Muscle of arm (tissue), 14 donors: ENCODE measurements at places on chromosomes 2 and 18. TPM values are rescaled to one million over a fixed set of nuclear protein-coding genes. Genes with fewer than 3 reads are reported as not detected.
A peak's percentile ranks its signal among the peaks of the same experiment; 100 is the strongest.

Gene LIMS3
- polyA plus RNA-seq, result 6.8 TPM

- no peak for DNase-seq
These were observed 6.8 kb upstream of the SLC1A4 start for GRCh38 chr2:64982311-64982857.

Gene NT5C1B
- 0.22 TPM for polyA plus RNA-seq

DNA sequence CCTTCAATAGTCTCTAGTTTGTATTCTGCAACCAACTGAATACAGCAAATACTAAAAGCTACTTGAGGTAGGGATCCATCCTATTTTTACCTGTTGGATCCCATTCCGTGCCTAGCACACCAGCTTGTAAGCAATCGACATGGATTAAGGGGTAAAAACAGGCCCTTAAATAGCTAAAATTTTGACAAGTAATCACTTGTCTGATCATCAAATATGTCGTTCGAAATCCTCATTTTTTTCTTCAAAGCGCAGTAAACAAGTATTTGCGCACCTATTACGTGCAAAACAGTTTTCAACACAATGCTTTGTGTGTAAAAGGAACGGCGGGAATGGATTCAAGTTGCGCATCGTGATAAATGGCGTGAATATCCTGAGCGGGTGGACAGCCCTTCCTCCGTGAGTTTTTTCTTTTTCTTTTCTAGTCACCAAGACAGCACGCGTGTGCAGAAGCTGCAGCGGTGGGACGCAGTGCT lies 1.4 kb upstream of the ACVR2A start:
- no peak for DNase-seq

Gene RAB17
- 10.7 TPM for polyA plus RNA-seq

GRCh38 chr2:227006189-227006897 lies 157.7 kb downstream of the COL4A4 start:
- no peak for DNase-seq

DNA sequence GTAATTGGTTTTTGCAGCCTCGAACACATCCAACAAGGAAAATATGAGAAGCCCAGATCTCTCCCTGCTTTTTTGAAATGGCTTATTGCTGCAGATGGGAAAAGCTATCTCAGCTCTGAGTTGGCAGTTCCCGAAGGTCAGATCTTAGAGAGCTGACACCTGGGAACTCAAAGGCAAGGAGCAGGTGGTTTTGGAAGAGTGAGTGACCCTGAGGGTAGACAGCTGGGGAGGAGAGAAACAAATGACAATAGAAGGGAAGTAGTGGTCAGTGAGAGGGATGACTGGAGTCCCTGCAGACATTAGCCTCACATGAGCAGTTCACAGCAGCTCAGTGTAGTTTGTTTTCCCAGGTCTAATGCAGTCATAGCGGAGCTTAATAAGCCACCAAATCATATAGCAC lies 317.9 kb downstream of the STK39 start:
- DNase-seq, result no peak

- DNase-seq, result peak; percentile 78
These were observed 49.3 kb downstream of the GREB1 start for GRCh38 chr2:11582862-11583752.

Gene ANKRD36
- 5.8 TPM for polyA plus RNA-seq

DNA sequence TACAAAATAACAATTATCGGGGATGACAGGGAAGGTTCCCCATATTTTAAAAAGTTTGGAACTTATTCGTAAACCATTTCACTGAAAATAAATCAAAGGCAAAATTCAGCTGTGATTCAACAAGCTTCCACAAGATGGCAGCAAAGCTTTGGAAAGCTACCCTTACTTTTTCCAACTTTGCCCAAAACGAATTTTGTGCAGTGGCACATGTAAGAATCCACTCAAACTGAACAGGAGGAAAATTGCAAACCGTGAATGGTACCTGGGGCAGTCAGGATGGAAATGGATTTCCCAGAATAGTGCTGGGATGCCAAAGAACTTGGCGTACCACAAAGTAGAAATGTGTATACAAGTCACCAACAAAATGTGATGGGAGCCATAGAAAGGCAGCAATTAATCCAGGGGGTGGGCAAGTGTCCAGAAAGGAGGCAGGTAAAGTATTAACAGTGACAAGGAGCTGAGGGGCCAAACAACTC lies 10.7 kb downstream of the RPL31 start:
- DNase-seq, result peak; percentile 59

GRCh38 chr18:50624981-50625380 lies 65.1 kb downstream of the MAPK4 start:
- no peak for DNase-seq

GRCh38 chr2:33014268-33014667 lies 67.5 kb downstream of the LTBP1 start:
- DNase-seq, result no peak

DNA sequence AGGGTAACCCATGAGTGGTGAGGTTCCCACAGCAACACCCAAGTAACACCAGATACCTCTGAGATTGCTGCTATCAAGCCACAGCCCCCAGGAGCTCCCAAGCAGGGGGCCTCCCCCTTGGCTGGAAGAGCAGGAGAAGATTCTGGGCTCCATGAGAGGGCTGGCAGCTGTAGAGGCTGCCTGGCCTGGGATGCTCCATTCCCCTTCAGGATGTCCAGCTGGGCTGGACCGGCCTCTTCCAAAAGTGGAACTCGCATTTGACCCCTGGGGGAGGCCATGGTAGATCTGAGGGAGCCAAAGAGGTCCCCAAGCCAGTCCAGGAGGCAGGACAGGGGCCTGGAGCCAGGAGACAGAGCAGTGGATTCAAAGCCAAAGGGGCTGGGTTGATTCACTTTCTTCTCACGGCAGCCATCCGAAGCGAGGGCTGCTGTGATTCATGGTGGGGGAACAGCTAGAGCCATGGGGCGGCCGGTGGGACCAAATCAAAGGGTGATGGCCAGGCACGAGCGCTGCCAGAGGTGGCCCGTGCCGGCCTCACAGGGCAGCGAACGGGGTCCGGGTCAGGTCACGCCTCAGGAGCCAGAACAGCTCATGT lies 95.3 kb upstream of the ID2 start:
- DNase-seq, result peak; percentile 39

- no peak for DNase-seq
These were observed 537.7 kb upstream of the PKDCC start for GRCh38 chr2:41510108-41510507.

DNA sequence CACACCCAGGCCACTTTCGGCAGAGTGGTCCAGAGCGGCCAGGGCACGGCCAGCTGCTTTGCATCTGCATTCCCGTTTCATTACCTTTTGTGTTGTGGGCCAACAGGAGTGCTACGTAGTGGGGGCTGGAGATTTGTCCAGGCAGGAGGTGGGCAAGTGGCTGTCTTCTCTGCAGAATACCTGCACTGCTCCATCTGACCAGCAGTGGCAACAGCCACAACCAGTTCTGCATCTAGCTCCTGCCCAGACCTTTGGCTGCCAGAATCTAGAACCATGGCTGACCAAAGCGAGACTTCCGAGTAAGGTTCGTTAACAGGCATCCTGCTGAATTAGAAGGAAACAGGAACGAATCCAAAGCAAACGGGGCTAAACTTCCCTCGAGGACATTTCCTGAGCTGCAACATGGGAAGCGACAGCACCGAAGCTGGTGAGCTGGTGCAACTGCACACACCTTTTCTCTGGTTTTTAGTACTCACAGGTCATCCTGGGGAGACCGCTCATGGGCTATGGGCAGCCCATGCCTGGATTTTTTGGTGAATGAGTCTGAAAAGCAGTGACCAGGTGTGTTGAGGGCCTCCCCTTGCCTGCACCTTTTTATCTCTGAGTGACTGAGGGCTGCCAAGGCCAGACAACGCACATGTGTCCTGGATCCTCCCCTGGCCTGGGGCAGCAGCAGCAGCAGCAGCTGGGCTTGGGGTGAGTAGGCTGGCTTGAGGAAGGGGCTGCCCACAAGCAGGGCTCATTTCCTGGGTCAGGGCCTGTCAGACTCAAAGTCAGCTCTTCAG lies 10.5 kb downstream of the GDF7 start:
- no peak for DNase-seq

Gene TMEFF2
- 20.4 TPM for polyA plus RNA-seq

GRCh38 chr2:121570667-121571055 lies 40.0 kb downstream of the RNU4ATAC start:
- DNase-seq, result no peak

Gene LONRF2
- not detected for polyA plus RNA-seq

Gene STARD6
- not detected for polyA plus RNA-seq

DNA sequence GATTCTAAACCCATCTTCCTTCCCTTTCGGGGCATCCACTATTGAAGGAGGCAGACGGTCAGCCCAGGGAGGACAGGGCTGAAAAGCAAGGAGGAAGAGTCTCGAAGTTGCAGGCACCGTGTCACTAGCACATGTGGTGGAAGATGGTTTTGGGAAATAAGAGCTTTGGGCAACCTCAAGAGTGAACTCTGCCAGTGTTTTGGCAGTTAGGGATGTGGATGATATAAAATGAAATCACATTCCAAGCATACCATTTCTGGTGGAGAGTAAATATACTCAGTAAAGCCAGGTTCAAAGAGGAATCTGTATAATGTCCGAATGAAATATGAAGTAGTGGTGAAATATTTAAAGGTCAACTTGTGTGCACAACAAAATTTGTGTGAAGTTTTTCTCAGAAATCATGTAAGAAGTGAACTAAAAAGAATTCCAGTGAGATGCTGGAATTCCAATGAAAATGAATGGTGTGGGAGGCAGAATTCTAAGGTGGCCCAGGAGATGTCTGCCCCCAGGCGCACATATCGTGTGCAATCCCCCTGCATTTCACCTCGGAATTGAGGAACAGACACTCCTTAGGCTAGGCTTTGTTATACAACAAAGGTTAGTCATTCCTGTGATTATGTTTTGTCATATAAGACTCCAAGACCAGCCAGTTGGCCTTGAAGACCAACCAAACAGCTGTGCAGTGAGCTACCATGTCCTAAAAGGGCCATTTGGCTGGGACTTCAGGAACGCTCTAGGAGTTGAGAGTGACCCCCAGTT lies 147.1 kb downstream of the SH3BP4 start:
- DNase-seq, result no peak

Gene ALLC
- polyA plus RNA-seq, result 0.25 TPM

Gene FAM161A
- 9.3 TPM for polyA plus RNA-seq

Gene TRPM8
- not detected for polyA plus RNA-seq

- DNase-seq, result no peak
These were observed 347.4 kb upstream of the LRP1B start for GRCh38 chr2:142478206-142478605.

Gene ONECUT2
- not detected for polyA plus RNA-seq

Gene STPG4
- not detected for polyA plus RNA-seq

DNA sequence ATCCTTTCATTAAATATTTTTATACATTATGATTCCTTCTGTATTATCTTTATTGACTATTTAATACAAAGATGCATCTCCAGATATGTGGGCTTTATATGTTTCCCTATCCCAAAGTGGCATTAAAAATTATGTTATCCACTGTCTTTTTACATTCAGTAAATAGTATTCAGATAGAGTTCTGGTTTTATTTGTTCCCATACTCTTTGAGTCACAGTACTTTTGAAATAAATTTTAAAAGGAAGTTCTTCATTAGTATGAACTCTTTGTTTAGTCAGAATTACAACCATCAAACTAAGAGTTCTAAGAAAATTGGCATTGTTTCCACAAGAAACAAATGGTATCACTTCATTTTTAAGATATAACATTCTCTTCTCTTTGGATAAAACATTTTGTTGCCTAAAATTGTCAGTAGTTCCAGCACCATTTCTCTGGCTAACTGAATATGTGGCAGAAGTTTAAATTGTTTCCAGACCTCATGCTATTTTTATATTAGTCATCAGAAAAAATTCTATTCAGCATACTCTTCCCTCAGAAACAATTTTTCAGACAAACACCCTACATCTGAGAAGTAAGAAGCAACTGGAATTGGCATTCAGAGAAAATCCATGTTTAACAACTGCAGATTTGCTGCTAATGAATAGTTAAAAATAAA lies 88.5 kb upstream of the COL5A2 start:
- DNase-seq, result peak; percentile 63

DNA sequence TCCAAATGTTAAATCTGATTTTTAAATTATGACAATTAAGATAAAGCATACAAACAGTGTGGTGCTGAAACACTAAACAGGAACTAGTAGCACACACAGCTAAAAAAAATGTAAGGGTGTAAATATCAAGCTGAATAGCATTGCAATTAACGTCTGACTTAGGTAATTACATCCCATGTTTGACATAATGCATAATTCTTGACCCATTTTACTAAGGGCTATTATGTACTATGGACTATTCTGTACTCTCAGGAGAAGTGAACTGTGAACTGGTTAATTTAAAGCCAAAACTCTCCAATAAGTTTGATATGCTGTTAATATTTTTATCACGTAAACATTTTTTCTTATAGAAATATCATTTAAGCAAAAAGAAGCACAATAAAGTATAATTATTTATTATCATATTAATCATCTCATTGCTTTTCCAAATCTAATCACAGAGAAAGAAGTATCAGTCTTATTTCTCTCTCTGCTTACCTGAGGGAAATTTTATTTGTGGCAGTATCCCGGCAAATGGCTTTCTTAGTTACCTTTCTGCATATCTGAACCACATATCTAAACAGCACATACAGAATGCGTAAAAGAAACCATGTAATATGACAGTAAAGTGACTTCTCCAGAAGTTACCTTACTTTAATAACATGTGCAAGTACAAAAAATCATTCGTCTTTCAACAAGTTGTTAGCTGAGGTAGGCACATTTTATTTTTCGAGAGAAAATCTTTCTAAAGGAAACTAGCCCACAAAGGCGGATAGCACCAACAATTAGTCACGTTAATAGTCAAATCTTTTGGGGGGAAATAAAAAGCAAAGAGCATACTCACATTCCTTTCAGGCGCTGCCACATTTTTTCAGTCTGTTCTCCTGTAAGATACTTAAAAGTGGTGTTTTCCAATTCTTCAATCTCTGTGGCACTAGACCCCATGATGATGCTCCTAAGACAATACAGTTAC lies 94.9 kb upstream of the PDE1A start:
- no peak for DNase-seq

- peak; percentile 44 for DNase-seq
These were observed 38.8 kb downstream of the BMP10 start for GRCh38 chr2:68832233-68832869.

Gene HOXD12
- 0.37 TPM for polyA plus RNA-seq

Gene RGPD4
- 0.04 TPM for polyA plus RNA-seq

- DNase-seq, result no peak
These were observed 49.0 kb downstream of the PIAS2 start for GRCh38 chr18:46868169-46868921.

Gene FAM237A
- polyA plus RNA-seq, result not detected

- no peak for DNase-seq
These were observed 57.7 kb downstream of the INHBB start for GRCh38 chr2:120403676-120404075.

DNA sequence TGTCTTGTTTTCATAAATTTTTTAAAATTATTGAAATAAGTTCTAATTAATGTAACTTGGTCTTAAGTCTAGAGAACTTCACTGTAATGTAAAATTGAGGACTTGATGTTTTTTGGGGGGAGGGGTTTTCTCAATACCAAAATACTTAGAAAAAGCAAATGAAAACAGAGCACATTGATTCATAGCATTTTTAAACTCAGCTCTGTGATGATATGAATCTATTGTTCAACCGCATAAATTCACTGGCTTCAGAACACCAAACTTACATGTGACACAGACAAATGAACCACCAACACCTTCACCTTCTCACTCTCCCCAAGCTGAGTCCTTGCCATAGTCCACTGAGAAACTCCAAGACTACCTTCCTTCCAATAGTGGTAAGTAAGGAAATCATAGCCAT lies 108.2 kb downstream of the ZNF521 start:
- no peak for DNase-seq

Gene LDLRAD4
- not detected for polyA plus RNA-seq
